NCI-H187 treated with DMSO at 0.1 percent for 48 hours (cell line): ENCODE measurements at places on chromosomes 2 and 18.

GRCh38 chr18:8811115-8811514 is 105.8 kb downstream of the MTCL1 start:
- DNase-seq = no peak

GRCh38 chr2:2646433-2647051 is 315.5 kb upstream of the MYT1L start:
- no peak for DNase-seq

- no peak for DNase-seq
These were observed 22.3 kb downstream of the CDKL4 start for GRCh38 chr2:39221459-39221858.

DNA sequence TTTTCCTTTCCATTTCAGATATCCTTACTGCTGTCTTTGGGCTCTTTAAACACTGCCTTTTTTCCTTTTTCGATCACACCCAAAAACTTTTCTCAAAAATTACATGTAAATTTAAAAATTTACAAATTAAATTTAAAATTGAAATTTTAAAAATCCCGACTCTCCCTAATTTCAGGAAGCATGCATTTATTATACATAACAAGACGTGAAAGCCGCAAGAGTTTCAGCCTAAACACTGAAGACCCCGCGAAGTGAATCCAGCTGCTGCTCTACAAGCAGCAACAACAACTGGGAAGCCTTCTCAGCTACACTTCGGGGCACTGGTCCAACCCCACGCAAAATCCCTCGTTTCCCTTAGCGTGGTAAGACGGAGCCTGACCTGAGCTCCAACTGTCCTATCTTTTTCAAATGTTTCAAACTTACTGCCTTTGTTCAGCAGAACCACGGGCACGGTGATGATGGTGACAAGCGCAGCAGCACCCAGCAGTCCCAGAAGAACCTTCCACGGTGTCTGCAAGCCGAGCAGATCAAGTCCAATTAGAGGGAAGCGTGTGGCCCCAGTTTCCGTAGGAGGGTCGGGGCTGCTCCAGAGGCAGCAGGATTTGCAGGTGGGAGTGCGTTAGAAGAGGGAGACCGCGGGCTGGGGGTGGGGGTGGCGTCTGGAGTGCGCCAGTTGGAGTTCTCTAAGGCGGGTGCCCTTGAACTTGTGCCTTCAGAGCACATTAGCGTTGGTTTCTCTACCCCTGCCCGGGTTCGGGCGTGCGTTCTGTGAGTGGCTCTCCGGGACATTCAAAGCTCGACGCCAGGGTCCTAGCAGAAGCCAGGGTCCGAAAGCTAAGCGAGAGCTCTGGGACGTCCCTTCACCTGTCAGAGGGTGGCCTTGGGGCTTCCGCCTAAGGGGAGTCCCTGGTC is 783 bp downstream of the DPP4 start:
- DNase-seq = no peak

DNA sequence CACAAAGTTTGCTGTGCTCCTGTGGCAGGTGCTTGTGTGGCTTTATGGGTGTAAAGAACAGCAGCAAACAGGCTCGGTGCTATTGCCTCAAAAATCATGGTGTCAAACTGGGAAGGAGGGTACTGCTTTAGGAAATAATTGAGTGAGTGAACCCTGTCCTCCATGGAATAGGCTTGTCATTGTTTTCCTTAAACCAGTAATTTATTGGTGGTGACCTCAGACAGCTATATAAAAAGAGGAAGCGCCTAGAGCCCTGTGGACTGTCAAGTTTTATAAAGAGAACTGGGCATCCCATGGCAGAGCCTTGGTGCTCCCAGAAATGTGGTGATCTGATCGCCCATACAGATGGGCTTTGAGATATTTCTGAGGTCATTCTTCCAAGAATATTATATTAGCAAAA is 4.7 kb upstream of the CXCR4 start:
- DNase-seq = no peak

DNA sequence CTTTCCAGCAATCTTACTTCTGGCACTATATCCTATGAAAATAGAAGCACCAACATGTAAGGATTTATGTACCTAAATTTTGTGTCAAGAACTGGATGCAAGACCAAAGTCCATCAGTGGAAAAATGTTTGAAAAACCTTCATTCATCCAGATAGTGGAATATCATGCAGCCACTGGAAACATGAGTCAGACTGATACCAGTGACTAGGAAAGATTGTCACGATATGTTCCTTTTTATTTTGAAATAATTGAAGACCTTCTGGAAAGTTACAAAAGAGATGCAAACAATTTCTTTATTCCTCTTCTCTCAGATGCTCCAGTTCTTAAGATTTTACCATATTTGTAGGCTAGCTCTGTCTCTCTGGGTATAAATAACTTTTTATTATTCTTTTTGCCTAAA is 40.5 kb upstream of the IL1R2 start:
- no peak for DNase-seq

- DNase-seq = no peak
These were observed 14.9 kb upstream of the ITM2C start for GRCh38 chr2:230849633-230850357.
